K562 (cell line): ENCODE measurements at places on chromosomes 2 and 18.
A peak's percentile ranks its signal among the peaks of the same experiment; 100 is the strongest.

GRCh38 chr18:8800445-8800844 lies 95.1 kb downstream of the MTCL1 start:
- no peak overlapping the region for H3K27ac ChIP-seq
- no peak for DNase-seq
- H3K4me1 ChIP-seq: peaks cover 8% of the 10 kb centered on the region
- no peak overlapping the region for H3K4me3 ChIP-seq
- no peaks in the 10 kb centered on the region for H3K36me3 ChIP-seq
- H3K27me3 ChIP-seq: peaks cover 8% of the 10 kb centered on the region; the same call in 2 of the 3 replicates

- H3K27ac ChIP-seq: no peak overlapping the region
- peaks cover 38% of the 10 kb centered on the region for H3K27me3 ChIP-seq
- no peak for DNase-seq
- H3K4me3 ChIP-seq: no peak overlapping the region
- no peaks in the 10 kb centered on the region for H3K36me3 ChIP-seq
- H3K4me1 ChIP-seq: no peaks in the 10 kb centered on the region
Observed at GRCh38 chr2:1915196-1915595, 170.9 kb upstream of the PXDN start.

GRCh38 chr18:49050452-49050851 lies 99.7 kb upstream of the SMAD7 start:
- DNase-seq: no peak
- no peak overlapping the region for H3K27ac ChIP-seq
- no peak overlapping the region for H3K4me3 ChIP-seq
- no peaks in the 10 kb centered on the region for H3K36me3 ChIP-seq
- no peaks in the 10 kb centered on the region for H3K27me3 ChIP-seq

GRCh38 chr2:108906403-108907077 lies 82.5 kb downstream of the EDAR start:
- H3K36me3 ChIP-seq: no peaks in the 10 kb centered on the region
- H3K4me3 ChIP-seq: no peak overlapping the region
- DNase-seq: no peak
- H3K4me1 ChIP-seq: no peaks in the 10 kb centered on the region
- H3K27me3 ChIP-seq: peaks cover 25% of the 10 kb centered on the region

GRCh38 chr18:74929110-74929509 lies 279.8 kb downstream of the PTGR3 start:
- no peak overlapping the region for H3K27ac ChIP-seq
- H3K4me3 ChIP-seq: no peak overlapping the region
- no peaks in the 10 kb centered on the region for H3K4me1 ChIP-seq
- no peaks in the 10 kb centered on the region for H3K36me3 ChIP-seq

GRCh38 chr2:85245891-85246290 lies 81.9 kb downstream of the TGOLN2 start:
- H3K27me3 ChIP-seq: peaks cover 48% of the 10 kb centered on the region
- no peak for DNase-seq
- no peaks in the 10 kb centered on the region for H3K4me1 ChIP-seq
- no peaks in the 10 kb centered on the region for H3K36me3 ChIP-seq
- no peak overlapping the region for H3K27ac ChIP-seq
- no peak overlapping the region for H3K4me3 ChIP-seq

DNA sequence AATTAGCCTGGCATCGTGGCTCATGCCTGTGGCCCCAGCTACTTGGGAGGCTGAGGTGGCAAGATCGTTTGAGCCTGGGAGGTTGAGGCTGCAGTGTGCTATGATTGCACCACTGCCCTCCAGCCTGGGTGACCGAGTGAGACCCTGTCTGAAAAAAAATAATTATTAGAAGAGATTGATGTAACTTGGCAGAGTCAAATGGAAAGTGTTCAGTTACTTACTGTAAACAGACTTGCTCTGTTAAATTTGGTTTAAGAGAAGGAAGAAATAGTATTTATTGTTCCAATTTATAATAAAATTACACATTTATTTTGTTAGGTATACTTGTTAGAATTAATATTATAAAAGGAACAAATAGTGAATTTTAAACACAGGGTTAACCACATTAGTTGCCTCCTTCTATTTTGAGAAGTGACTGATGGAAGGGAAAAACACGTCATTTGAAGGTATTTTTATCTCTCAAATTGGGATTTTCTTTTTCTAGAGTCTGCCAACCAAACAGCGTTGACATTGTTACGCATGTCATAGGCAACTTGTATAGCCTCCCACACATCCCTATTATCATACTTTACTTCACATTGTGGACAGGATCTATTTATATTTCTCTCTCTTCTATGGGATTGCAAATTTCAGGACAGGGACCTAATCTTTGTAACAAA lies 118.8 kb upstream of the B3GNT2 start:
- H3K4me1 ChIP-seq: no peaks in the 10 kb centered on the region
- no peaks in the 10 kb centered on the region; the same call in 1 of the 2 replicates for H3K27me3 ChIP-seq
- DNase-seq: no peak

DNA sequence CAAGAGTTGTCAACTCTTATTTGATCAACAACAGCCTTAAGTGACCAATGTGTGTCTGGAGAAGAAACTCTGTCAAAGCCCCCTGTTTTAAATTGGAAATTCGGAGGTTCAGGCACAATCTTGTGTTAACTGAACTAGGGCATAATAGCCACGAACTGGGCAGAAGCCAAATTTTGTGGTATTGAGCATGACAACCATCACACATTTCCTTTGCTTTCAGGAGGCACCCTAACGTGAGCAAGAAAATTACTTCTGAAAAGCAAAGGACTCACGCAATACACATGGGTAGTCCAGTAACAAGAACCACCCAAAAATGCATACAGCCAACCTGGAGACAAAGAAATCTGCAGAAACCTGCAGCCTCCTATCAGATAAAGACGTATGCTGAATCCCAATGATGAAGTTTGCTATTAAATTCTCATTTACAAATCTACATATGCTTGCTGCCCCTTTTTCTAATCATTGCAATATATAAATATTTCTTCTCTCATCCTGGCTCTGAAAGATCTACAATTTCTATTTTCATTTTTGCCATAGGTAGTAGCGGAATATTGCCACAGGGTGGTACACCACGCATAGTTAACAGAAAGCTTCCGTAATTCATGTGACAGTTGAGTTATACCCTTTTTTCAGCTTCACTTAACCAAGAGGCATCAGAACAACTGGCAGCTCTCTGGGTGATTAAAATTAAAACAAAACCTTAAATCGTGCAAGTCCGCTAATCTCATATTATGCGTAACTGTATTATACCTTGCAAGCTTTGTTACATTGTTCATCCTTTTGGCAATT lies 495.8 kb downstream of the NRXN1 start:
- no peak overlapping the region for H3K4me3 ChIP-seq
- no peaks in the 10 kb centered on the region for H3K36me3 ChIP-seq
- no peak for DNase-seq
- no peak overlapping the region for H3K27ac ChIP-seq
- H3K27me3 ChIP-seq: no peaks in the 10 kb centered on the region

DNA sequence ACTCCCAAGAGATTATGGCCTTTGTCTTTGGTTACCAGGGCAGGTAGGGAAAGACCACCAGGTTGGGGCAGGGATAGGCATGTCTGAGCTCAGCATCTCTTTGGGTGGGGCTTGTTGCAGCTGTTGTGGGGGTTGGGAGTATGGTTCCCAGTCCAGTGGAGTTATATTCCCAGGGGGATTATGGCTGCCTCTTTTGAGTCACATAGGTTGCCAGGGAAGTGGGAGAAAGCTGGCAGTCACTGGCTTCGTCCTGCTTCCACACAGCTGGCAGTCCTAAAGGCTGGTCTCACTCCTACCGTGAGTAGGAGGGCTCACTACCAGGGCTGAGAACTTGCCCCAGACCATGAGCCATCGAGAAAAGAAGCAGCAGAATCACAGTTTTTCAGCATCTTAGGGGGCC lies 79.1 kb downstream of the LYPD6 start:
- no peaks in the 10 kb centered on the region for H3K27me3 ChIP-seq
- no peak overlapping the region for H3K27ac ChIP-seq
- DNase-seq: no peak
- no peaks in the 10 kb centered on the region for H3K4me1 ChIP-seq

DNA sequence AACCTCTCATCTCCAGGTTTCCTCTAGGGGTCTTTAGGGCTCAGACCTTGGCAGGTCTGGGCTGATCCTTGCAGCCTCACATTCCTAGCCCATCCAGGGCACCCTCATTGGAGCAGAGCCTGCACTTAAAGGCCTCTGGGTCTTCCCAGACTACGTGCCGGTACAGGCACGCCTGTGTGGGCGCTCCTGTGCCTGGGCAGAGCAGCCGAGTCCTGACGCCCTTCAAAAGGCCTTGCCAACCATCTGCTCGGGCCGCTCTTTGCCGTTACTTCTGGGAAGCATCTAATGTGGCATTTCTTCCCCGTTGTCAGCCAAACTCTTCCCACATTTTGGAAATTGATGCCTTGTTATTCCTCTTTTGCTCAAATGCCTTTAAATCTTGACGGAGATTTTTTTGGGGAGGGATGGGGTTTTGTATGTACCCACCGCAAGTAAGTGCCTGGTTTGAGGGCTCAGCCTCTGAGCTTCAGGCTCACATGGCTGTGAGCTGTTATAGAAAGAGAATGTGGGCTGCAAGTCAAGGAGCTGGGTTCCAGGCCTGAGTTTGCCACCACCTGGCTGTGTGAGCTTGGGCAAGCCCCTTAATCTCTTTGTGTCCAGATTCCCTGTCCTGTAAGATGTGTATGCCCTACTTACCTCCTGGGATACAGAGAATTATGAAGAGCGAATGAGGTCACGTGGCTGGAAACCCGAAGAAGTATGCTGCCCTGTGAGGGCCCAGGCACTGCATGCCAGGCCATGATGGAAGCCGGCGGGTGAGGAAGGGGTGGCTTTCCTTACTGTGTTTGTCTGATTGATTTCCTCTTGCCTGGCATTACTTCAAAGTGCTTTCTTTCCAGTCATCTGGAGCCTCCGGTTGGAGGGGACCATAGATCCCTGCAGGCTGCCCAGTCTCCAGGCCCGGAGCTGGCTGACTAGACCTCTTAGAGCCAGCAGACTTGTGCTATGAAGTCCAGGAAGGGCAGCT lies 20.6 kb downstream of the EHD3 start:
- H3K36me3 ChIP-seq: no peaks in the 10 kb centered on the region
- no peaks in the 10 kb centered on the region for H3K27me3 ChIP-seq
- H3K27ac ChIP-seq: no peak overlapping the region
- no peak for DNase-seq
- H3K4me1 ChIP-seq: no peaks in the 10 kb centered on the region; the same call in 1 of the 2 replicates
- no peak overlapping the region for H3K4me3 ChIP-seq

- H3K4me1 ChIP-seq: no peaks in the 10 kb centered on the region; the same call in 1 of the 2 replicates
- no peak overlapping the region for H3K4me3 ChIP-seq
- no peaks in the 10 kb centered on the region for H3K27me3 ChIP-seq
- H3K27ac ChIP-seq: no peak overlapping the region
- DNase-seq: no peak
- H3K36me3 ChIP-seq: no peaks in the 10 kb centered on the region
Observed at GRCh38 chr2:218172845-218173244, 6.1 kb upstream of the CXCR1 start.

DNA sequence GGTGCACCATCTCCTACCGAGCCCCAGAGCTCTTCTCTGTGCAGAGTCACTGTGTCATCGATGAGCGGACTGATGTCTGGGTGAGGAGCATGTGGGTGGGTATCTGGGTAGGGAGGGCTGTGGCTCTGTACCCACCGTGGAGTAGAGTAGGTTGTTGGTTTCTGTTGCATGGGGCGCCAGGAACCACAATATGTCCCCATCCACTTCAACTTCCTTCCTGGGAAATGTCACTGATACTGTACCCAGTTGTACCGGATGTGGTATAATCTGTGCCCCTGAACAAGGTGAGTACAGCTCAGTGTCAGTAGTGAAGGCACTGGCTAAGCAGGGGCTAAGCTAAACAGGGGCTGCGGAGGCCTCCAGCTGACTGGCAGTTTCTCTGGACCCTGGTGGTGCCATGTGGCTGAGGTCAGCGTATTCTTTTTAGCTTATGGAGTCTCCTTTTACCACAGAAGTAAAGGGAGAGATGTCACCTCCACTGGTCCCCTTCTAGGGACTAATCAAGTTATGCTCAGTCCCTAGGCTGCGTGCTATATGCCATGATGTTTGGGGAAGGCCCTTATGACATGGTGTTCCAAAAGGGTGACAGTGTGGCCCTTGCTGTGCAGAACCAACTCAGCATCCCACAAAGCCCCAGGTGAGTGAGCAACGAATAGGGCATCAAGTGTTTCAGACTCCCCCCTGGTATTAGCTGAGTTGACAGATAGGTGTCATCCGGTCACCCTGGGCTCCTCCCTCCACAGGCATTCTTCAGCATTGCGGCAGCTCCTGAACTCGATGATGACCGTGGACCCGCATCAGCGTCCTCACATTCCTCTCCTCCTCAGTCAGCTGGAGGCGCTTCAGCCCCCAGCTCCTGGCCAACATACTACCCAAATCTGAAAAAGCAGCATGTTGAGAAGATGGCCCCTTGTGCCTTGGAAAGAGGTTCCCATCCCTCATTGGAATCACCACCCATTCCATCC lies 2.7 kb downstream of the STK16 start:
- DNase-seq: peak; percentile 9
- H3K4me3 ChIP-seq: no peak overlapping the region
- H3K27me3 ChIP-seq: no peaks in the 10 kb centered on the region
- peaks cover 51% of the 10 kb centered on the region for H3K4me1 ChIP-seq

GRCh38 chr2:112646102-112646719 lies 472 bp downstream of the SLC20A1 start:
- peaks cover 46% of the 10 kb centered on the region for H3K36me3 ChIP-seq
- H3K4me3 ChIP-seq: peak overlapping the region; percentile 94
- H3K27ac ChIP-seq: peak overlapping the region; percentile 93
- H3K27me3 ChIP-seq: no peaks in the 10 kb centered on the region
- DNase-seq: no peak

GRCh38 chr2:55441280-55441892 lies 21.7 kb upstream of the CCDC88A start:
- no peak overlapping the region for H3K27ac ChIP-seq
- no peaks in the 10 kb centered on the region for H3K27me3 ChIP-seq
- no peak overlapping the region for H3K4me3 ChIP-seq

GRCh38 chr2:17643031-17643615 lies 102.6 kb downstream of the VSNL1 start:
- peaks cover 25% of the 10 kb centered on the region for H3K4me1 ChIP-seq
- H3K36me3 ChIP-seq: no peaks in the 10 kb centered on the region
- peak overlapping the region; percentile 81 for H3K27ac ChIP-seq
- no peak overlapping the region for H3K4me3 ChIP-seq
- DNase-seq: peak; percentile 45
- no peaks in the 10 kb centered on the region for H3K27me3 ChIP-seq

DNA sequence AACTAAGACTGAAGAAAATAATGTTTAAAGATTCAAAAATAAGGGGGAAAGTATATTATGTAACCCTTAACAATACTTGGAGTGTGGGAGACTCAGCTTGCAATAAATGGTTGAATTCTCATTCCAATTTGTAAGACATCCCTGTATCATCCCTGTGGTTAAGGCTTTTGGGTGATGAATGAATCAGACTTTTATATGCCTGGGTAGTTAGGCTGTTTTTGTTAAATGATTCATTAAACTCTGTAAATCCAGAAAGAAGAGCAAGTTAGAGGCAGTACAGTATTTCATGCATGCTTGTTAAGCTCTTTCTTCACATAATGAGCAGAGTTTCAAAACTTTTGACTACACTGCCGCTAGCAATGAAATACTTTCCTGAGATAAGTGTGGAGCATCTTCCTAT lies 948.8 kb downstream of the SOCS6 start:
- H3K36me3 ChIP-seq: no peaks in the 10 kb centered on the region
- no peak overlapping the region for H3K4me3 ChIP-seq
- no peak overlapping the region for H3K27ac ChIP-seq
- DNase-seq: no peak
